ENCODE measurements at places on chromosomes 11 and 22.

DNA sequence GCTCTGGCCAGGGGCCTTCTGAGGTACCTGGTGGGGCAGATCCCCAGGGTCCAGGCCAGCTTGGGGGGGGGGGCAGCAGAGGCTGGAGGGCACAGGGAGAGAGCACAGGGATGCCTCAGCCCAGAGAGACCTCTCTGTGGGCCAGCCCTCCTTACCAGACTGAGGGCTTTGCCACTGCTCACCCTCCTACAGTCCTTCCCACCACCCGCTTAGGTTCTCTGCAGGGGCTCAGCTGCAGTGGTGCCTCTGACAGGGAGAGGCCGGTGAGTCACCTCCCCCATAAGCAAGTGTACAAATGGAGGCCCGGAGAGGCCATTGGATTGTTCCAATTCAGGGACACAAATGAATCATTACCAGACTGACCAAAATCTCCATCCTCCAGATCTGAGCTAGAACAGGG is 68.1 kb upstream of the LMO1 start:
- no peak for DNase-seq

- DNase-seq, result no peak
These were observed 34.1 kb upstream of the OR8B8 start for GRCh38 chr11:124479561-124479960.

- DNase-seq, result no peak
These were observed 18.3 kb upstream of the KCNJ11 start for GRCh38 chr11:17406818-17407149.

- DNase-seq, result no peak
These were observed 106.2 kb downstream of the LRRC32 start for GRCh38 chr11:76564364-76564763.

- DNase-seq, result no peak
These were observed 33.1 kb downstream of the ARAP1 start for GRCh38 chr11:72719144-72719543.

DNA sequence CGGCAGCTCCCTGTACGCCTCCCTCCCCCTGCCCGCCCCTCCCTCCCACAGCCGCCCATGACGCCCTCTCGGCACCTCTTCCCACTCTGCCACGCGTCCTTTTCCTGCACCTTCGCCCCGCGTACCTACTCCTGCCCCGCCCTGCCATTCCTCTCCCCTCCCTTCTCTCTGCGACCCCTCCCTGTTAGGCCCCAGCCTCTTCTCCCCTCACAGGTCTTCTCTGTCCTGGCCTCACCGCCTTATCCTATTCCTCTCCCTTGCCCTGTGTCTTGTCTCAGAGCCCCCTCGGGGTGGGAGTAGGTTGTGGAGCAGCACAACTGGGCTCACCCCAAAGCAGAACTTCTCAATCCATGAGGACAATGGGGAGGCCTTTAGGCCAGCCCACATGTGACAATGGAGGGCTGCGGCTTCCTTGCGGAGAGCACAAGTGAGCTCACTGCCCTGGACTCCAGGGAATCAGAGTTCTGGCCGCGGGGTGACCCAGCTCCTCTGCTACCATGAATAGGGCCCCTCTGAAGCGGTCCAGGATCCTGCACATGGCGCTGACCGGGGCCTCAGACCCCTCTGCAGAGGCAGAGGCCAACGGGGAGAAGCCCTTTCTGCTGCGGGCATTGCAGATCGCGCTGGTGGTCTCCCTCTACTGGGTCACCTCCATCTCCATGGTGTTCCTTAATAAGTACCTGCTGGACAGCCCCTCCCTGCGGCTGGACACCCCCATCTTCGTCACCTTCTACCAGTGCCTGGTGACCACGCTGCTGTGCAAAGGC is 539 bp downstream of the SLC35C1 start:
- no peak for DNase-seq

GRCh38 chr11:83601201-83601913 is 315.2 kb upstream of the CCDC90B start:
- DNase-seq, result no peak

DNA sequence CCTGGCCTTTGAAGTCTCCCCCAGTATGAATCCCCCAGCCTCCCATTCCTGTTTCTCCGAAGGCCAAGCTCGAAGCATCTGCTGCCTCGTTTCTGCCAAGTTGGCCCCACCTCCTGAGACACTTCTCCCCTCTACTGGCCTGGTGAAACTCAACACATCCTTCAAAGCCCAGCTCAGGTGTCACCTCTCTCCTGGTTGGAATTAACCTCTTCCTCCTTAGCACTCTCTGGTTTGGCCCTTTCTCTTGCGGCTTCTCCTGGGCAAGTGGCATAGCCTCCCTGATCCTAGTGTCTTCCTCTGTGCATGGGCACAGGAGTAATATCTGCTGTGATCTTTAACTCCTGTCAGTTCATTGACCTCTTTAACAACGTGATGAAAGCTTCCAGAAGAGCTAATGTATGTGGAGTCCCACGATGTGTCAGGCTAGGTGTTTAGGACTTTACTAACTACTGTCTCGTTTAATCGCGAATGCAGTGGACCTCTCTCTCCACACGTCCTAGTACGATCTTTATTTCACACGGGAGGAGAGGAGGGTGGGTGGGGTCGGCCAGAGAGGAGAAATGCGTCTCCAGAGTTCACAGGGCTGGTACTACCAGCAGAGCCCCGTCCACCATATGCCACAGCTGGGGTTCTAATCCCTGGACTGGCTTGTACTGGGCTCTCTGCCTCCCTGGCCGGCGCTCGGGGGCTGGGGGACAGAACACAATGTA is 826 bp upstream of the PTPRJ start:
- DNase-seq, result no peak

GRCh38 chr22:26648011-26648497 is 9.3 kb upstream of the MIAT start:
- peak; percentile 29 for DNase-seq

- no peak for DNase-seq
These were observed 19.9 kb upstream of the MYOD1 start for GRCh38 chr11:17699147-17700114.

GRCh38 chr11:70314730-70315129 is 44.2 kb downstream of the PPFIA1 start:
- no peak for DNase-seq

- no peak for DNase-seq
These were observed 107.4 kb downstream of the MORC2 start for GRCh38 chr22:30861131-30861530.

- no peak for DNase-seq
These were observed 53.3 kb upstream of the PTPN5 start for GRCh38 chr11:18844753-18845367.

GRCh38 chr11:17991783-17992433 is 20.9 kb downstream of the SERGEF start:
- DNase-seq, result peak; percentile 27

DNA sequence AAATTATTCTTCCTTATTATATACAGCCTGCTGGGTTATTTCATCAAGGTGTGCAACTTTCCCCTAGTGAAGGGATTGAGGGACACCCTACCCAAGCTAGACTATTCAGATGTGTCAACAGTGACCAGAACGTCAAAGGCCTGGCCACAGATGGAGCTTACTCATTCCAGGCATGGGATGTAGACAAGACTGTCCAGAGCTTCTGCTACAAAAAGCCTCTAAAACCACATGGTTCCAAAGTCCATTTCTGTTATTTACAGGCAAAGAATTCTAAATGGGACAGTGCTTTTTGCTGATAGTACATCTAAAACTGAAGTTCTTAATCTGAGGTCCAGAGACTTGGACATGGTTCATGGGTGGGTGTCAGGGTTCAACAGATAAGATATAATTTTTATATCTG is 9.7 kb upstream of the SMCO4 start:
- no peak for DNase-seq

- DNase-seq, result no peak
These were observed 88.6 kb downstream of the RTL6 start for GRCh38 chr22:44409211-44409973.

DNA sequence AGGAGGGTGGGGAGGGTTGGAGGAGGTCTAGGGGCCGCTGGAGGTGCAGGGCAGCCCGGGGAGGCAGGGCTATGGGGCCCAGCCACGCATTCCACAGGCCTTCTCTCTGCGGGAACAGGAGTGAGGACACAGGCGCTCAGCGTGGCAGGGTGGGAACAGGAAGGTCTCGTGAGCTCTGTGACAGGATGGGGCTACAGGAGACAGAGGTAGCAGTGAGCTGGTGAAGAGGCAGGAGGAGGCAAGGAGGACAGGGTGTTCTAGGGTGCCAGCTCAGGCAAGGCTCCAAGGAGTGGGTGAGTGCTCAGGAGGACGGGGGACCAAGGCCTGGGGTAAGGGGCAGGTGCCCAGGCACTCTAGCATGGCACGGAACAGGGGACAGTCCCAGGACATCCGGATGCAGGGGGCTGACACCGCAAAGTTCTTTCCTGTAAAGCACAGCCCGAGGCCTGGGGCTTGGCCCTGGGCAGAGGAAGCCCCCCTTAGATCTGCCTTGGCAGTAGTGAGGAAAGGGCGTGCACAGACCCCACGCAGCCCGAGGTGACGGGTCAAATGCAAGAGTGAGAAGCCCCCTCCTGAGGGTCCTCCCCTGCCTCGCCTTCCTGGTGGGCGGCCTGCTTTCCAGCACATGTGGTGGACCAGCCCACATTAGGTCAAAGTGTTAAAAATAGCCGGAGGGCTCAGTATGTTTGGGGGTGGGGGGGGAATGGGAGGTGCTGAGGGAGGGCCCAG is 4.7 kb upstream of the NEAT1 start:
- DNase-seq, result no peak

DNA sequence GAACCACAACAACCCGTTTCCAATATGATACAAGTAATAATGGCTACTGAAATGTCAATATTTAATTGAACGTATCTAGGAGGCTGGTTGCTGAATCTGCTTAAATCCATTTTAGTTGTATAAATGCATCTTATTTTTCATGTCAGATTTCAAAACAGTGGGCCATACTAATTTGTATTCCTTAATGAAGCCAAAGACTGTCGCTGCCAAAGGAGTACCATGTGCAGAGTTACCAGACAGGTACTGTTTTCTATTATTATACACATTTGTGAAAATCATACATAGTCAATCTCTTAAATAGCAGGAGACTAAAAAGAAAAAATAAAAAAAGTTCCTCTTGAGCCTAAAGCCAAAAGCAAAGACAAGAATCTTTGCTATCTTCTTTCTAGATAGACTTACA is 632.3 kb downstream of the LRRC4C start:
- DNase-seq, result no peak

DNA sequence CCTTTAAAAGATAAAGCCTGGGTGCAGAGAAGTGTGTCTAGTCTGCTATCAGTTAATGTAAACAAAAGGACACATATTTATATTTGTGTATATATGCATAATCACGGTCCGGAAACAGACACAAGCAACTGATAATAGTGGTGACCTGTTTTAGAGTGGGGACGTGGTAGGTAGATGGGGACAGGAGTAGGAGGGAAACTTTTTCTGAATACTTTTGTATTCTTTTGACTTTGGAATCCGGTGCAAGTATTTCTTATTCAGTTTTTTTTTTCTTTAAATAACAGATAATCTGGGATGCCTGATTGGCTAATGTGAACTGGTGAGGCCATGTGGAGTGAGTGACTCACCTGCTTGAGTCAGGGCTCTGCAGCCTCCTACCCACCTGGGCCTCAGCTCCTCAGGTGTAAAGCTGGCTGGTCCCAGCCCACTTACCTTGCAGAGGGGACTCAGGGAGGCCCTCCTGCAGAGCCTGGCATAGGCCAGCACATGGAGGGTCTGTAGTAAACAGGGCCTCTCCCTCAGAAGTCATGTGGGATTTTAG is 15.3 kb downstream of the MICAL2 start:
- DNase-seq, result no peak

- DNase-seq, result no peak
These were observed 831 bp upstream of the TMEM135 start for GRCh38 chr11:87036756-87037449.

GRCh38 chr11:112210890-112211289 is 15.3 kb upstream of the PTS start:
- DNase-seq, result no peak

- no peak for DNase-seq
These were observed 226.1 kb downstream of the BLID start for GRCh38 chr11:121889931-121890330.

- no peak for DNase-seq
These were observed 3.0 kb downstream of the CTNND1 start for GRCh38 chr11:57764566-57764965.

DNA sequence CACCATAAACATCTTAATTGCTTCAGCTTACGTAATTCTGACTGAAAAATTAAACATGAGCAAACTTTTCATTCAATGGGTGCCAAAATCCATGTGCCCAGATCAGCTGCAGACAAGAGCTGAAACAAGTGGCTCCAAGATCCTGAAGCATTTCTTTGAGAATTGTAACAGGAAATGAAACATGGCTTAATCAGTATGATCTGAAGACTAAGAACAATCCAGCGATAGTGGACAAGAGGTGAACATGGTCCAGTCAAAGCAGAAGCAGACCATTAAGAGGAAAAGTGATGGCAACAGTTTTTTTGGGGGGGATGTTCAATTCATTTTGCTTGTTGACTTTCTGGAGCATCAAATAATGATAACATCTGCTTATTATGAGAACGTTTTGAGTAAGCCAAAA is 1964.5 kb upstream of the RAG2 start:
- DNase-seq, result no peak

- no peak for DNase-seq
These were observed 626.4 kb downstream of the BRD1 start for GRCh38 chr22:49201046-49201970.

DNA sequence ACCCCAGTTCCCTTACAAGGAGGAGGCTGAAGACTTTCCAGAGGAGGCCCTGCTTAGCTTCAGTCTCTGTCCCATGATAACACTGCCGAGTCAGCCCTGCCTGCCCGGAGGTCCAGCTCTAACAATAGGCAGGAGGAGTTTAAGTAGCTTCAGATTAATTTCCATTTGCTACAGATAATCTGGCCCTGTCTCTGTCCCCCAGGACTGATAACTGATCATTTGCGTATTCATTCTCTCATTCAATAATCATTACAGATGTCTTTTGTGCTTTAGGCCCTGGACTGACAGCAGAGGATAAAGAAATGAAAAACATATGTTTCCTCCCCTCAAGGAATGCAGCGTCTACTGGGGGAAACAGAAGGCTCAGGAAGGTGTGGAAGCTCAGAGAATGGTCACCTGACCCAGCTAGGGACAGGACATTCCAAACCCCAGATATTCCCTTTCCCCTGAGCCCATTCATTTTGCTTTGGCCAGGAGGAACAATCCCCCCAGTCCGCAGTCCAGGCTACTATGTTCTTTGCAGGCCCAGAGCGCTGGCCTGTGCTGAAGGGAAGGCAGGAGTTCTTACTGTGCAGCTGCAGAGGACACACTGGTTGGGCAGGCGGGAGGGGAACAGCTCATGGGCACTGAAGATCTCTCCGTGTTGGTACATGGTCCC is 20.8 kb downstream of the CHRDL2 start:
- no peak for DNase-seq

GRCh38 chr22:49091917-49092545 is 735.6 kb downstream of the BRD1 start:
- DNase-seq, result no peak

- no peak for DNase-seq
These were observed 90.3 kb upstream of the BARX2 start for GRCh38 chr11:129285402-129285786.

All from T-helper 9 cell (primary cell).